ENCODE measurements at places on chromosomes 6 and 20.
A peak's percentile ranks its signal among the peaks of the same experiment; 100 is the strongest.

- DNase-seq = peak; percentile 50
Measured at GRCh38 chr6:26195376-26195923, 108.2 kb downstream of the HFE start.

GRCh38 chr6:3368685-3369084, 88.2 kb downstream of the SLC22A23 start:
- no peak for DNase-seq

GRCh38 chr6:56689663-56690062, 47.0 kb upstream of the DST start:
- DNase-seq = no peak

- peak; percentile 85 for DNase-seq
Measured at GRCh38 chr6:154606457-154606856, 96.0 kb upstream of the CNKSR3 start.

GRCh38 chr6:111011360-111012142, 29.7 kb downstream of the RPF2 start:
- DNase-seq = no peak

DNA sequence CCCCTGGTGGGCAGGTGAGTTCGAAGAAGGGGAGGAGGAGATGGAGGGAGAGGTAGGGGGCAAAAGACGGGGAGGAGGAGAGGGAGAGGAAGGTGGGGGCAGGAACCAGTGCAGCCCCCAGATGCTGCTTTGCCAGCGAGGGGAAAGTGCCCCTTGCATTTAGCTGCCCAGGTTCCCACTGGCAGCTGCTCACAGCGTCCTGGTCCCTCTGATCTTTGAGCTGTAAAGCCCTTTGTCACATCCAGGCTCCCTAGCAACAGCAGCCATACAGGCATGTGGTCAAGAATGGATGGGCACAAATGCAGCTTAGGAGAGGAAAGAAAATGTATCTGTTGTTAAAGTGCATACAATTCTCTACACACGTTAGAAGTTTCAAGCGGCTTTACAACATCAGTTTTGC, 160.9 kb downstream of the CD83 start:
- DNase-seq = no peak

GRCh38 chr20:4076033-4076432, 60.7 kb upstream of the RNF24 start:
- DNase-seq = no peak

DNA sequence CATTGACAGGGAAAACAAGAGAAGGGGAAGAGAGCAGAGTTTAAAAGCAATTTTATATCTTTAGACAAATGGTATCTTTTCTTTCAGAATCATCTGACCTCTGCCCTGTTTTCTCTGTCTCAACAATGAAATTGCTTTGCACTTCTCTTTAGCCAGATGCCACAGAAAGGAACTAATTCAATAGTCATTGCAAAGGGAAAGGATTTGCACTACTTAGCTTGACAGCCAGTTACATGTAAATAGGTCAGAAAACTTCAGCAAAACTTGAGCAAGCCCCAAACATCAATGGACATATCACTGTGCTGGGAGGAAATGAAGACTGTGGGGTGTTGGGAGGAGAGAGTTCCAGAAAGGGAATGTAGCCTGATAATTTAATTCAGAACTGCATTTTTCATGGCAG, 181.3 kb upstream of the FAM83B start:
- DNase-seq = no peak

DNA sequence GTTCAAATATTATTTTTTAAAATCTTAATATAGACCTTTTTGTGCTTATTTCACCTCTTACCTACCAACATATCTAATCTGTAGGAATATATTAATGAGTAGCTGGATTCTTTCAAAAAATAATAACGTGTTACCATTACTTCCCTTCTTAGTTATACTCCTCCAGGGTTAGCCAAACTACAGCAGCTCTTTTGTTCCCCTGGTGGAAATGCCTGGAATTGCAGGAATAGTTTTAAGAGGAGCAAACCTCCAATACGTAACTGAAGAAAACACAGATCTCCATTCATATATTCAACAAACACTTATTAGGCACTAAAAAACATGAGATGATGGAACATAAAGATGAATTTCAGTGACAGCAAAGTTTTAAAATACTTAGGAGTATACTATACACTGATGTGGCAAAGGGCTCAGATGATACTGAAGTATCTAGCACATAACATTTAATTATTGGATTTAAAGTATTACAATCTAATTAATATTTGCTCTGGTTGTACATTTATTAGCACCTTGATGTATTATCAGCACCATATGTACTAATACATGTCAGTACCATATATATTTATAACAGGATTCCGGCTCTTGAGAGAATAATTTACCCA, 78.3 kb downstream of the TBX18 start:
- no peak for DNase-seq

GRCh38 chr6:106748547-106749207, 119.3 kb downstream of the QRSL1 start:
- no peak for DNase-seq

GRCh38 chr6:88852775-88853174, 110.6 kb downstream of the RNGTT start:
- DNase-seq = no peak

- no peak for DNase-seq
Measured at GRCh38 chr20:38889050-38889449, 37.2 kb upstream of the FAM83D start.

- no peak for DNase-seq
Measured at GRCh38 chr6:155328539-155329459, 14.5 kb upstream of the TFB1M start.

GRCh38 chr6:27472182-27472616, 706 bp downstream of the ZNF184 start:
- peak; percentile 6 for DNase-seq

GRCh38 chr6:21064756-21065340, 528.7 kb upstream of the SOX4 start:
- DNase-seq = no peak

DNA sequence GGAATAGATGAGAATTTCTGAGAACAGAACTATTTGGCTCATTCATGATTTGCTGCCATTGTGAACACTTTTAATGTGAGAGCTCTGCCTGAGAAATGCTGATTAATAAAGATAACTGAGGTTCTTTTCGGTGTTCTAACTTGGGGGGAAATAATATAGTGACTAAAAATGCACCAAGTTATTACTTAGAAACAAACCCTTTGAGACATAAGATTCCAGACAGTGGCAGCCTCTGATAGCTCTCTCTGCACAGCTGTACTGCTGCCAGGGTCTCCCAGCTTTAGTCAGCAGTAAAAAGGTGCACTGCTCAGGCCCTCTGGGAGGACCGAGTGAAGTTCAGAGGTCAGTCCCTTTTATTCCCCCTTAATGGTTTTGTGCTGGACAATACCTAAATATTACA, 2.5 kb upstream of the PRDM1 start:
- no peak for DNase-seq
